ENCODE measurements at places on chromosomes 13 and 19.
A peak's percentile ranks its signal among the peaks of the same experiment; 100 is the strongest.

- no peak for DNase-seq
Observed at GRCh38 chr13:105825071-105825470, 710.4 kb downstream of the EFNB2 start.

GRCh38 chr19:14525729-14526128 is 3.7 kb upstream of the TECR start:
- no peak for DNase-seq

DNA sequence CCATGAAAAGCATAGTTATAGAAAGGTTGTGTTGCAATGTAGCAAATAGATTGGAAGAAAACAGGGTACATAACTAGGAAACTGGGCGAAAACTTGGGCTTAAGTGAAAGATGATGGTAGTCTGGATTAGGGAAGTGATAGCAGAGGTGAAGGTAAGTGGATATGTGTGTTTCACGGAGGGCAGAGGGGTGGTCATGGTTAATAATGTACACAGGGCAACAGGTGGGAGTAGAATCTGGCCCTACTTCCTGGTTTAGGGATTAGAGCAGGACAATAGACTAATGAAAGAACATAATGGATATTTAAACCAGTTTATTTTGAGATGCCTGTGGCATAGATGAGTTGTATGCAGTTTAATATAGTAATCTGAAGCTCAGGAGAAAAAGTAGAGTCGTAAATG is 257.3 kb upstream of the SPRY2 start:
- DNase-seq = no peak

GRCh38 chr19:56991912-56992311 is 127.9 kb upstream of the USP29 start:
- DNase-seq = no peak

DNA sequence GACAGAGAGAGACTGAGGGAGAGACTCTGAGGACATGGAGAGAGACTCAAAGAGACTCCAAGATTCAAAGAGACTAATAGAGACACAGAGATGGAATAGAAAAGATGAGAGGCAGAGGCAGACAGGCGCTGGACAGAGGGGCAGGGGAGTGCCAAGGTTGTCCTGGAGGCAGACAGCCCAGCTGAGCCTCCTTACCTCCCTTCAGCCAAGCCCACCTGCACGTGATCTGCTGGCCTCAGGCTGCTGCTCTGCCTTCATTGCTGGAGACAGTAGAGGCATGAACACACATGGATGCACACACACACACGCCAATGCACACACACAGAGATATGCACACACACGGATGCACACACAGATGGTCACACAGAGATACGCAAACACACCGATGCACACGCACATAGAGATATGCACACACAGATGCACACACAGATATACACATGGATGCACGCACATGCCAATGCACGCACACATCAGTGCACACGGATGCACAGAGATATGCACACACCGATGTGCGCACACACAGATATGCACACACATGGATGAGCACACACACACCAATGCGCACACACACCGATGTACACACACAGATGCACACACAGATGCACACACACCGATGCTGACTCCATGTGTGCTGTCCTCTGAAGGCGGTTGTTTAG is 3.3 kb upstream of the F10 start:
- DNase-seq = peak; percentile 6

DNA sequence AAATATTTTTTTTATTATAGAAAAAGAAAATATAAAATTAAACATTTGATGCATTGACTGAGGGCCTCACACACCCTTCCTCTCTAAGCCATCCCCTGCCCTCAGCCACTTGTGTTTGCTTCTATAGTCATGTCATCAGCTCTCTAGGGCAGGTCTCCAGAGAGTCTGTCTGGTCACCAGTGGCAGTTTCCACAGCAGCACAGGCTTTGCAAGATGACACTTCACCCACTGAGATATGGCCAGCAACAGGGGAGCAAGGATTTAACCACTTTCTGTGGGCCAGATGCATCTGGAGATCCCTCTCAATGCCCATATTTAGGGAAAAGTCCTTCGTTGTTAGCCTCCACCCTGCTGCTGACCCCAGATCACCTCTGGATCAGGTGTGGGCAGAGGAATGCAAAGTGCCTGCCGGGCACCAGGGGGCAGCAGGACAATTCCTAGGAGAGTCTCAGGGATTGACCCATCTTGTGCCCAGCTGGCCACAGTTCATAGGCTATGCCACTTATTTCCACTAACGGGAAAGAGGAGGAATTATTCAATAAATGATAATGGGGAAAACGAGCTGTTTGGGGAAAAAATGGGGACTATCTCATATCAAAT is 4.8 kb downstream of the ABCC4 start:
- DNase-seq = peak; percentile 40

GRCh38 chr19:40599331-40599901 is 1.8 kb upstream of the LTBP4 start:
- DNase-seq = no peak

GRCh38 chr19:17455308-17456123 is 5.2 kb downstream of the NXNL1 start:
- DNase-seq = no peak

DNA sequence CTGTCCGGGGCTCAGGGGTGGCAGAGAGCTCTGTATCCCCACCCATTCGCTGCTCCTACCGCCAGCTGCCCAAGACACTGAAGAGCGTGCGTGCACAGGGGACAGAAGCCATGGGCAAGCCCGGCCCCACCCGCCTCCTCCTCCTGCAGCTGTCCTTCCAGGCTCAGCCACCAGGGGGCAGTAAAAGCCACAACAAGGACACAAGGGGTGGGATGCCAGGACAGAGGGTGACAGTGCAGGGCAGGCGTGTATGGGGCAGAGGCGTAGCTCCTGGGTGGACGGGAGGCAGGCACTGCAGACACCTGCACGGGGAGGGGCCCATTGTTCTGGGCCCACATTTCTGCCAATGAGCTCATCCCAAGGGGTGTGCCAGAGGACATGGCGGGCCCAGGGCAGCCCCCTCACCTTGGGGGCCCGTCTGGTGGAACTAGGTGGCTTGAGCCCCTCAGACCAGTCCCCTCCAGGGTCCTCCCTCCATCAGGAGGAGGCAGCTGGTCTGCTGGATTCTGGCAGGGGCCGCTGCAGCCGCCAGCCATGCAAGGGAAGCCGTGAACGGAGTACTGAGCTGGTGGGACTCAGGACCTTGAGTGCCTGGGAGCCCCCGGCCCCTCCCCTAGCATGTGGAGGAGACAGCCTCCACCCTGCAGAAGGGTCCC is 61.2 kb downstream of the MLLT1 start:
- peak; percentile 95 for DNase-seq

DNA sequence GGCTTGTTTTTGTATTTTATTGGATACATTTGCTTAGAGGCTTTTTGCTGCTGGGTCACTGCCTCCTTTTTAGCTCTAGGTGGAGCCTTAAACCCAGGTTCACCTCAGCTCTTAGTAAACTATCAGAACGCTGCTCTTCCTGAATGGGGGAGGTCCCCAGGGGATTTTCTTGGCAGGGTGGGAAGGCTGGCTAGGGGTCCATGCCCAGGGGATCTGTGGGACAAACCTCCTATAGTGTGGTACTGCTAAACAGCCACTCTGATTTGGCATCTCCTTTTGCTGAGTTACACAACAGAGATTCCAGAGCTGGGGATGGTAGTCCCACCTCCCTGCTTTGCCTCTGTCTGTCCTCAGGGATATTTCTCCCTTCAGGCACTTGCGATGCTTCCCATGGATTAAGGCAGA is 204.9 kb downstream of the ZIC5 start:
- DNase-seq = no peak

GRCh38 chr19:18502246-18502637 is 19.6 kb downstream of the ELL start:
- no peak for DNase-seq

DNA sequence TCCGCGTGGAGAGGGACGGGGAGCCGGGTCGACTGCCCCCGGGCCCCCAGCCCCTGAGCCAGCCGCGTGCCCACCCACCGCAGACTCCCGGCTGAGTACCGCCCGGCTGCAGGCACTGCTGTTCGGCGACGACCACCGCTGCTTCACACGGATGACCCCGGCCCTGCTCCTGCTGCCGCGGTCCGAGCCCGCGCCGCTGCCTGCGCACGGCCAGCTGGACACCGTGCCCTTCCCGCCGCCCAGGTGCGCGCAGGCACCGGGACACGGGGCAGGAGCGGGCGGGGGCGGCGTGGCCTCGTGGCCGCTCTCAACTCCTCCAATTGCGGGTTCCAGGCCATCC is 1.6 kb downstream of the AMH start:
- no peak for DNase-seq

DNA sequence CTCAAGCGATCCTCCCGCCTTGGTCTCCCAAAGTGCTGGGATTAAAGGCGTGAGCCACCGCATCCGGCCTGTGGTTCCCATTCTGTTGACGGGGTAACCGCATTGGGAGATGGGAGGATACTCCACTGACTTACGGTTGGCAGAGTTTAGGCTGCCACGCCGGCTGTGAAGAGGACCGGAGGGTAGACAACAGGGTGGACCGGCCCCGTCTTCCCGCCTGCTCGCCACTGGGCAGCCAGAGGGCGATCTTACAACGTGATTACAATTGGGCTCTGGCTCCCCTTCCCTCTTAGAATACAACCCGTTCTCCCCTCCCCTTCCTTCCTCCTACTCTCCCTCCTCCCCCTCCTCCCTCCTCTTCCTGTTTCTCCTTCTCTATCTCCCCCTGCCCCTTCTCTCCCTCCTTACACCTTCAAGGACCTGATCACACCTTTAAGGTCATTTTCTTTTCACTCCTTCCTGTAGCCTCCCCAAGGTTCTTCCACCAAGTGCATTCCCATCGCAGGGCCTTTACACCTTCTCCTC is 957 bp upstream of the CCDC194 start:
- DNase-seq = peak; percentile 77

DNA sequence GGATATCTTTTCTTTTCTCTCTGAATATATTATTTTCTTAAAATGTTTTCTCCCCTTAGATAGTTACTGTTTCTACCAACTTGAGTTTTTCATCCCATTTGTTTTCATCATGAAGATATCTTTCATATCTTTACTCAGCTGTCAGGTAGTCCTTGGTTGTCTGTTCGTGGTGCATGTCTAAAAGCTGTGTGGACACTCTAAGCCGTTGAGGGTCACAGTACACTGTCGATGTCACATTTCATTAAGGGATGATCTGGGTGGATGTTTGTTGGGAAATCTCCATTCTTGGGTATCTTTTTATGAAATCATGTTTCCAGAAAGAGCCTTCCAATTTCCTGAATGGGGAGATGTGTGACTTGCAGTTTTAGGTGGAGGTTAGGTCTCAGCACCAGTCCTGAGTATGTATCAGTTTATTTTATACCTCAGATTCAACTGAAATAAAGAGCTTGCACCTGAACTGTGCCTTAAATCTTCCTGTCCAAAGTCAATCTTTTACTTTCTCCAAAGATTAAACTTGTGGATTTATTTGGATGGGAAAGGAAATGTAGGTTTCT is 23.2 kb downstream of the ZMYM2 start:
- DNase-seq = no peak

GRCh38 chr19:54125713-54126112 is 10.2 kb downstream of the PRPF31 start:
- DNase-seq = no peak

DNA sequence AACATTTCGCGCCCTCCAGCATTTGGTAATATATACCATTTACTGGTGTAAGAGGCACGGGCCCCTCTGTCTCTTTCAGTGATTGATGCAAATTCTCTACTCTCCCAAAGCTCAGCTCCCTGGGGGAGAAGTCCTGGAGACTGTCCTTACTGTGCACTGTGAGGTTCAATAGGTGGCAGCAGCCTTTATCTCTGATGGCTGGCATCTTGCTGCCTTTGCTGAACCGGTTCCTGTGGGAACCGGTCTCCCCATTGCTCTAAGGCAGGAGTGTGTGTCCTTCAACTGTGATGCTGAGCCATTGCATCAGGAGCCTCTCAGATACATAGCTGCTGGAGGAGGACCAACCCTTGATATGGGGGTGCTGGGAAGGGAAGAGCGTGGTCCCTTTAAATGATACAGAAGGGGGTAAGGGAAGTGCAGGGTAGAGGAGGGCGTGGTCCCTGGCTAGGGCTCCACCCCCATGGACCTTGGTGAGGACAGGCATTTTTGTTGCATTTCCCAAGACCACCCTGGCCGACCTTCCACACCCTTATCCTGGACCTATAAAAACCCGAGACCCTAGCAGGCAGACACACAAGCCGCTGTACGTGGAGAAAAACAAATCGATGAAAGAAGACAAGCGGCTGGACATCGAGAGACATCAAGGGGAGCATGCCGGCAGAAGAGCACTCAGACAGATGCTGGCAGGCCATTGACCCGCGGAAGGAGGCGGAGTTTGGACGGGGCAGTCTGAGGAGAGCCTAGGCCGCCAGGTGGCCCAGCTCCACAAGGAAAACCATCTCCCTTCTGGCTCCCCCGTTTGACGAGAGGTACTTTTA is 41.1 kb upstream of the GTF3A start:
- DNase-seq = no peak

DNA sequence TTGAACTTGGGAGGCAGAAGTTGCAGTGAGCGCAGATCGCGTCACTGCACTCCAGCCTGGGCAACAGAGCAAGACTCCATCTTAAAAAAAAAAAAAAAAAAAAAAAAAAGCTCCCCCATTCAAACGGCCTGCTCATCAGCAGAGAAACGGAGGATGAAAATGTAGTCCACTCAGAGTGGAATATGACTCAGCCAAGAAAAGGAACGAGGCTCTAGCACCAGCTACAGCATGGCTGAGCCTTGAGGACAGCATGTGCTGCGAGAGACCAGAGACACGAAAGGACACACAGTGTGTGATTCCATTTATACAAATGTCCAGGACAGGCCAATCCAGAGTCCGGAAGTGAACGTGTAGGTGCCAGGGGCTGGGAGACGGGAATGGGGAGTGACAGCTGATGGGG is 18.1 kb upstream of the MIER2 start:
- no peak for DNase-seq

- no peak for DNase-seq
Observed at GRCh38 chr13:97878431-97879375, 74.8 kb upstream of the IPO5 start.

DNA sequence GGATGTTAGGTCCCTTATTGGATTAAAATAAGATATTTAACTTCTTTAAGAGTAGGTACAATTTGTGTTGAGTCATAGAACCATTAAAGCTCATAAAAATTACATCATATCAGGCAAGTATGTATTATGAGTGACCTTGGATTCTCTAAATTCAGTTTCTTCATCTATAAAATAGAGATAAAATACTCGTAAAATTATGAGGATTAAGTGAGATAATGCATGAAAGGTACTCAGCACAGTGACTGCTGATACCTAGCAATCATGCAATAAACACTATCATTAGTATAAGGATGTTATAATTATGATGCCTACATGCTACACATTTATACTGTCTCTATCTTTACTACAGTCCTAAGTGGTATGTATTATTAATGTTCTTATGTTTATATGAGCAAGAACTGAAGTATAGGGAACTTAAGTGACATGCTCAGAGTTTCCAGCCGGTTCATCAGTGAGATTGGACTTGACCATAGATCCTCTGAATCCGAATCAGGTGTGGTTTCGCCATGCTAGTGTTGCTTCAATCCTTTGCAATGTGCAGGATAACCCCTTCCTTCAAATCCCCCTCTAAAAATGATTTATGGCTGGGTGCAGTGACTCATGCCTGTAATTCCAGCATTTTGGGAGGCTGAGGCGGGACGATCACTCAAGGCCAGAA is 22.9 kb upstream of the FRY start:
- DNase-seq = no peak

- no peak for DNase-seq
Observed at GRCh38 chr19:50248413-50248812, 45.0 kb downstream of the MYH14 start.
